ENCODE measurements at places on chromosomes 2 and 18.

DNA sequence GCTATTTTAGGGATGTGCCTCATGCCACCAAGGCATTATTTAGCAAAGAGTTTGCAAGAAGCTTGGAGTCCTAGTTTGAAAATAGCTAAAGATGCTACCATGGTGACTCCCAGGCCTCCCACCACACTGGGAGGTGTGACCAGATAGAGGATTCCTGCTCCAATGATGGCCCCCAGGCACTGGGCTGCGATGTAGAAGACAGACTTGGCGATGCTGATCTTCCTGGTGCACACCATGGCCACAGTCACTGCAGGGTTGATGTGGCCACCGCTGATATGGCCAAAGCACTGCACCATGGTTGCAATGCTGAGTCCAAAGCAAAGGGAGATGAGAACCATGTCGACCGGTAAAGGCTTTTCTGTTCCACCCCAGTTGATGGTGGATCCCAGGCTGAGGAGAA, 3.4 kb downstream of the AQP4 start:
- no peak for DNase-seq

GRCh38 chr18:24068945-24069693, 54.6 kb downstream of the TTC39C start:
- peak; percentile 38 for DNase-seq

DNA sequence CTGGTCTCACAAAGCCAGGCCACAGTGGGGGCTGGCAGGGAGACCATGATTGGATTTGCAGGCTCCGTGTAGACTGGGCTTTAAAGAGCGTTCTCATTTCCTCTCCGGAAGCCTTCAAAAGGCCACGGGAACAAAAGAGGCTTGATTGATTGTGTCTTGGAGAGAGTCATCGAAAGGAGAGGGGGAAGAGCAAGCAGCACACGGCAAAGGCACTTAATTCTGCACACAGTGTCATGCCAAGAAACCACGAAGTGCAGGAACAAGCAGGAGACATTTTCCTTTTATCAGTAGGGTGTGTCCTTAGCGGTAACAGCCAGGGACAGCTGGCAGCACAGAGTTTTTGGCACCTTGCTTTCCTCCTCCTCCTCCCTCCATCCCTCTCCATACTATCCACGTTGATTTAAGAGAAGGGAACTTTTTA, 47.7 kb downstream of the GLI2 start:
- DNase-seq = peak; percentile 37

- no peak for DNase-seq
These were observed 97.0 kb downstream of the XRCC5 start for GRCh38 chr2:216206041-216206703.

- DNase-seq = no peak
These were observed 130.1 kb upstream of the KCNJ3 start for GRCh38 chr2:154568413-154568812.

DNA sequence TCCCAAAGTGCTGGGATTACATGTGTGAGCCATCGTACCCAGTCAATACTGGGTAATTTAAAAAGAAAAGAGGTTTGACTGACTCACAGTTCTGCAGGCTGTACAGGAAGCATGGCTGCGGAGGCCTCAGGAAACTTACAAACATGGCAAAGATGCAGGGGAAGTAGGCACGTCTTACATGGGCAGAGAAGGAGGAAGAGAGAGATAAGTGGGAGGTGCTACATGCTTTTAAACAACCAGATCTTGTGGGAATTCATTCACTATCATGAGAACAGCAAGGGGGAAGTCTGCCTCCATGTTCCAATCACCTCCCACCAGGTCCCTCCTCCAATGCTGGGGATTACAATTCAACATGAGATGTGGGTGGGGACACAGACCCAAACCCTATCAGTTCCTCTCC, 192.5 kb downstream of the ATAD2B start:
- no peak for DNase-seq

- no peak for DNase-seq
These were observed 157.1 kb downstream of the PRPF40A start for GRCh38 chr2:152560166-152560565.

DNA sequence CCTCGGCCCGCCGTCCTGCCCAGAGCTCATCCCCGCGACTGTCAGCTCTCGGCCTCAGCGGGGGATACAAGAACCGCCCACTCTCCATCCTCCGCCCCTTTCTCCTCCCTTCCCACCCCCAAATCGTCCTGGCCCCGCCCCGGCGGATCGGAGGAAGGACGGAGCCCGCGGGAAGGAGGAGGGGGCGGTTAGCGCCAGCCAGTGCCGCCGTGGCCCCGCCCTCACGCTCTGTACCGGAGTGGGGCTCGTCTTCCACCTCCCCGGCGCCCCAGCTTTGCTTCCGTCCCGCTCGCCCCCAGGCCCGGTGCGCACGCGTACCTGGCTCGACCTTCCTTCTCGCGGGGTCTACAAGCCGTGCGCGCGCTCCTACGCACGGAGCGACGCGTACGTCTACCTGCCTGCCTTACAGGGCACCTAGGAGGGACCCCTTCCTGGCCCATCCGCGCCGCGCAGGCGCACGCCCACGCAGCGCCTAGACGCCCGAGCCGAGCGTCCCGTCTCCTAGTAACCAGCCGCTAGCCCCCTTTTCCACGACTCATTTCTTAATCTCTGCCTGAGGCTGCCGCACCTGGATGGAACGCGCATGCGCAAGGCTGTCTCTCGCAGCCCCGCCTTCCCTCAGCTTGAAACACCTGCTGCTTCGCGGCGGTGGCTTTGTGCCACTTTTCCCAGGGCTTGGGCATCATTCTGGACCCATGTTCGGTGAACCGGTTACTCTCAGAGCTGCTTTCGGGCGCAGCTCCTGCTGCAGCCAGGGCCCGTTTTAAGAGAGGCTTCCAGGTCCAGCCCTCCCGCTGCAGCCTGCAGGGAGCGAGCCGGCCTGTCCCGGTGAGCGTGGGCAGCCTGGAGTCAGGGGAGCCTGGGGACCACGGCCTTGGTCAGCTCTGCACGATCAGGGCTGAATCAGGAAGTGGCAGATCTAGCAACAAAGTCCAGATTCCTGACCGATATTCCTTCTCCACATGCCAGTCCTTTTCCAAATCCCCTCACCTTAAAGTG, at the start of gene C2orf15:
C2orf15 (plus strand) TSS at position 598 of the 999 bp plus-strand sequence. CDS start 8,852 bp downstream, outside the sequence.
- peak; percentile 87 for DNase-seq

- DNase-seq = no peak
These were observed 247.4 kb upstream of the ST6GAL2 start for GRCh38 chr2:107133412-107133811.

GRCh38 chr18:43159086-43159770, 43.7 kb upstream of the RIT2 start:
- DNase-seq = no peak

- DNase-seq = no peak
These were observed 48.9 kb downstream of the LDLRAD4 start for GRCh38 chr18:13267431-13267873.

DNA sequence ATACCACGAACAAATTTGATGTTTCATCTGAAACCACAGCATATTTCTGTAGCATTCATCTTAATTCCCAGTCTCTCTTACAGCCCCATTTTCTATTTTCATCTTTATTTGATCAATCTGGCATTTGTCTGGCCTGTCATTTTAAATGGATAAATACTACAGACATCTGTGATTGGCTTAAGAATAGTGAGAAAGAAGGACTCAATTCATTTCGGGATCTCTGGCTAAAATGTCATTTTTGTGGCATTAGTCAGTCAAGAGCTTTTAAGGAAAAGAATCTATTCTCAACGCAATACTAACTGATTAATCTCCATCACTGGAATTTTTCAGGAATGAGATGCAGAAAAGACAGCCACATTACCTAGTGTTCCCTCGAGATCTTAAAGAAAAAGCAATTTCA, 585.9 kb downstream of the IRS1 start:
- DNase-seq = no peak

- DNase-seq = no peak
These were observed 131.2 kb upstream of the CYP1B1 start for GRCh38 chr2:38207168-38207567.

DNA sequence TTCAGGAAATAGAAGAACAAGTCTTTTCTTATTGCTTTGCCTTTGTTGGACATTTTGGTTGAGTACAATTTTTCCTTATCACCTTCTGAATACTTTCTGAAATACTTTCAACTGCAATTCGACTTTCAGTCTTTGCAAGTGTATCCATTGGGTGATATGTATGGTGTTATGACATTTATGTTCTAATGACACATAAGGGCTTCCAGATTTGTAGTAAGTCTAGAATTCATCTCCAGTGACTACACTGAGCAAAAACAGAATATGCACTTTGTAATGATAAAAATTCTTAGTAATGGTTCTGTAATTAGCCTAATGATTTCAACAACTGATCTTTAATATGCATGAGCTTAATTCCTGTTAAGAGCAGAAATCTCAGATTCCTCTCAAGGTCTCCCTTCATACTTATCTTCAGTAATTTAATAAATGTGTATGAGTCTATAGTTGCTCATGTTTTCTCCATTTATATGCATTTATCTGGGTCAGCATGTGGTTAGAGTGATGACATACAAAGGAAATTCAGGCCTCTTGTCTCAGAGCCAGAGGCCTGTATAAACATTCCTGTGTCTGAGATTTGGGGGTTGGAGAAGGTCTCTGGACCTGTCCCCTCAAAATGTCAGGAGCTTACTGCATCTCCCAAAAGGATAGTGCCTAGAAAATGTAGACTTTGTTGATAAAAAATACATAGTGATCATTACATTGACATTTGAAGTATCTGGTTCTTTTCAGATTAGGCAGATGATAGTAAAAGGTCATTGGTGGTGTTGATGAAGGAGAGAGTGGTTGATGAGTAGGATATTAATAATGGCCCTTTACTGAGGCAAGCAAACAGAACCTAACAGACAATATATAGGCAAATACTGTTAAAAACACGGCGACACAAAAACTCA, 114.9 kb downstream of the QPCT start:
- no peak for DNase-seq

DNA sequence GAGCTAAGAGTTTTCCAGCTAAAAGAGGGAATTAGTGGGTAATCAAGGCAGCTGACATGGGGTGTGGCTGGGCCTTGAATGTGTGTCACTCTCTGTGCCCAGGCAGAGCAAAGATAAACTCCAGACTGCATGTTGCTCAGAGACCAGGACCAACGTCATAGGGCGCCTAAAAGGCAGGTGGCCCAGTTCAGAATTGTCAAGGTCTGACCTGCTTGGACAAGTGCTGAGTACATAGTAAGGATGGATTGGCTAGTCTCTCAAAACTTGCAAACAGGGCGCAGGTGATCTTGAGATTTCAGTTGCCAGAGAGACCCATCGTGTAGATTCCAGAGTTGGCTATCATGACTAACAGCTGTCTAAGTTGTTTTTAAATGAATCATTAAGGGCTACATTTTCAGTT, 19.0 kb downstream of the CLUL1 start:
- DNase-seq = no peak

DNA sequence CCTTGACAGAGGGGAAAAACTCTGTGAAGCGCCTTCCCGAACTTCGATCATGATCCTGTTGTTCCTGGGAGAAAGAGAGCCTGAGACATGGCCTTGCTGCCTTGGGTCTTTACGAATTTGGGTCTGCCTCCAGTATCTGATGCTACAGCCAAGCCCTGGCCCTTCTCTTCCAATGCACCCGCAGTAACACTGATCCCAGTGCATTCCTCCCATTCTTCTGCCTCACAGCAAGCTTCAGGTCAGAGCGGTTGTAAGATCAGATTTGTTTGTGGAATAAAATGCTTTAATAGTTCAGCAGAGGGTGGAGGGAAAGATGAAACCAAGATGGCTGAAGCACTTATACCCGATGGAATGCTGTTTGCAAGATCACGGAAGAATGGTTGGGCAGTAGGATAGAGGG, 196.7 kb upstream of the SIX2 start:
- no peak for DNase-seq

- no peak for DNase-seq
These were observed 32.9 kb downstream of the ARHGEF4 start for GRCh38 chr2:130869441-130870160.

DNA sequence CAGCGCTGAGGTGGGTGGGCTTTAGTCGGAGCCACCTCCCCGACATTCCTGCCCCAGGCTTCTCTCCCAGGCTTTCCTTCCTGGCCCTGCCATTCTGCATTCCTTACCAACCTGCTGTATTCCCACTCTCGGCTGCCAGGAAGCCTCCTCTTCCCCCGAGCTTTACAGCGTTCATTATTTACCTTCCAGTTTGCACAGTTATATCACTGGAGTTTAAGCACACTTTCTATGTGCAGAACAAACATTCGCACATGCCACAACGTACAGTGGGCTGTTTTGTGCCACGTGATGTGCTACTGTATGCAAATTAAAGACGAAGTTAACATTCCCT, 246.3 kb downstream of the SOX11 start:
- no peak for DNase-seq

DNA sequence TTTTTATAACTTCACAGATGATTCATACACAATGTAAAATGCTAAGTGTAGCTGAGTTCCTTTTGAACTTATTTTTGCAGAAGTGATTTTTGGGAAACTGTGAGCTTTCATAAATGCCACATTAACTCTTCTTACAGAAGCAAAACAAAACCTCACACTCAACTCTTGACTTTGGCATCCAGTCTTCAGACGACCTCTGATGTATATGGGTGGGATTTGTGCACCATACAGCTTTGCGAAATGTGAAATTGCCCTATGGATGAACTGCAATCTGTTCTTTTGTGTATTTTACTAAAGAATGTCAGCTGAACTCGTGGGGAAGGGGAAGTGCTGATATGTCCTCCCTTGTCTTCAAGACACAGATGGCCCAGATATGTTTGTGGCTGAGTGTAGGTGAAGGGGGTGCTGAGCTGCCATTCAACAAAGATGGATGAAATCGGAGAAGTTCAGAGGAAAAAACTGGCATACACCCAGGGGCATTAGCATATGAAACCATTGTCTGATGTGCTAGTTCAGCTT, 218.3 kb downstream of the PTGR3 start:
- no peak for DNase-seq

DNA sequence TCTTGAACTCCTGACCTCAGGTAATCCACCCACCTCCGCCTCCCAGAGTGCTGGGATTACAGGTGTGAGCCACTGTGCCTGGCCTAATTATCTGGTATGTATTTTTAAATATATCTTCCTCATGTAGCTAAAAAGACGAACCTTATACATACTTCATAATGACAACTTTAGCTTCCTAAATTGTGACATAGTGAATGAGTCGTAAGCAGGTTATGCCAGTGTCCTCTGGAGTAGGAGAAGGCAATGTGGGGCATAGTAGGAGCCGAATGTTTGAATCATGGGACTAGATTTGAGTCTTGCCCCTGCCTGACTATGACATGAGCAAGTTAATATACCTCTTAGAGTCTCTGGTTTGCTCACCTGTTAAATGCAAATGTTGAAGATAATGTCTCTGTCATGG, 95.8 kb upstream of the FOSL2 start:
- DNase-seq = no peak

DNA sequence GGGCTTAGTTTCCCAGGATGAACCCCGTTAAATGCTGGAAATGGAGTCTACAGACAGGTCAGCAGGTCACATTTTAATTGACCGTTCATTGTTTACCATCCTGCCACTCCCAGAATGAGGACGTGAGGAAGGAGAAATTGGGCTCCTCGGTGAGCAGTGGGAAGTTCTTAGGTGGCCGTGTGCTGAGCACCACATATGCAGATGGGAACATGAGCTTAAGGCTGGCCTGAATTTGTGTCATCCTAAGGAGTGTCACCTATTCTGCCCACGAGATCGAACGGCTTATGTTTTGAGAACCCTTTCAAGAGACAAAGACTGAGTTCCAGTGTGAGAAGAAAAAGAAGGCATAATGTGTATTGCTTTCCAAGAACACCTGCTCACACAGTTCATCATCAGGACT, 234.4 kb upstream of the PXDN start:
- no peak for DNase-seq

- no peak for DNase-seq
These were observed 112.1 kb downstream of the KLHL29 start for GRCh38 chr2:23497063-23497462.

GRCh38 chr18:39375066-39375465, 1809.5 kb upstream of the CELF4 start:
- no peak for DNase-seq

GRCh38 chr18:36294031-36294430, 3.5 kb upstream of the FHOD3 start:
- no peak for DNase-seq
